ENCODE measurements at places on chromosomes 4 and X.

DNA sequence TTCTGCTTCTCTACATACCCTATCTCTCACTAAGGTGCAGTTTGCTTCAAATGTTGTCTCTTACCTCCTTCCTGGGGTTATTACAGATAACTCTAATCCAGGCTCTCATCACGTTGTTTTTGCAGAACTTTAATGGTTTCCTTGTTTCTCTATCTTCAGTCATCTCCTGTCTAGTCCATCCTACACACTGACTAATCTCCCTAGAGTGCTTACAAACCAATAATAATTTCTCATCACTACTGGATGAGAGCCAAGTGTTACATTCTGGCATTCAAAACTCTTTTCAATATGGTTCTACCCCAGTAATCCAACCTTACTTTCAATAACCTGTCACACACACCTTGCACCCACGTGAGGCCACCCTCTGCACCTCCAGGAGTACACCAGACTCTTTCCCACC lies 86.1 kb downstream of the SYNPO2 start:
- DNase-seq = no peak

- no peak for DNase-seq
These were observed 191.8 kb downstream of the SHROOM3 start for GRCh38 chr4:76626686-76627465.

DNA sequence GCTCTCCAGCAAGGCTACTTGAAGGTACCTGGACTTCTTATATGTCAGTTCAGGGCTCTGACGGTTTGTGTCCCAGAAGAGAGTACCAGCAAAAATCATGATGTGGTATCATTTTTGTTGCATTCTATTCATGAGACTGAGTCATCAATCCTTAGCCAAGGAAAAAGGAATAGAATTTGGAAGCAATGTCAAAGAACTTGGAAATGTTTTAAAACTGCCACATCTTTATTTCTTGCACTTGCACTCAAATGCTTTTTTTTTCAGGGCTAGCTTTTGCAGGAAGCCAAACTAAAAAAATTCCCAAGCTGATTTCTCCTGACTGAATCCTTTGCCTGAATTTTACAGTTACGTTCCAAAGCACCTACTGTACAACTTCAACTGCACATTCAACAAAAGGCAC lies 112.4 kb downstream of the NPFFR2 start:
- no peak for DNase-seq

- DNase-seq = no peak
These were observed 101.7 kb upstream of the SOD3 start for GRCh38 chr4:24693636-24694035.

- no peak for DNase-seq
These were observed 14.8 kb upstream of the MXD4 start for GRCh38 chr4:2276581-2277325.

- DNase-seq = no peak
These were observed 151.7 kb upstream of the RASGEF1B start for GRCh38 chr4:81623434-81623833.

- DNase-seq = no peak
These were observed at the start of gene DCAF4L1 for GRCh38 chr4:41981456-41981855. TSS of gene DCAF4L1 (plus strand) at chr4:41981756. CDS start at chr4:41981793, 37 bp downstream.

- DNase-seq = no peak
These were observed 66.0 kb upstream of the ADRA2C start for GRCh38 chr4:3700223-3700622.

DNA sequence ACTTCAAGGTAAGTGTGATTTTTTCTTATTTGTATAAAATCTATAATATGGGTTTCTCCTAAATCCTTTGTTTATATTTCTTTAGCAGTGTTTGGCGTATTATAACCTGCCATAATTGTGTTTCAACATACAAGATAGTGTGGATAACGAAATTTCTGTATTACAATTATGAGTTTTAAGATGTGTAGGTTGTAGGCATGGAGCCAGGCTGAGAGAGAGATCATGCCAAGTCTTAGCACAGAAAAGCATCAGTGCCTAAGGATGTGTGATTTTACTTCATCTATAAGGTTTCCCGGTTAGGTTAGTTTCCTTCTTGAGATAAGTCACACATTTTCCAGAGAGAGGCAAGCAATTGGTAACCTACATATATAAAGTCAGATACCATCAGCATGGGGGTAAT lies 161.2 kb downstream of the RAPGEF2 start:
- DNase-seq = no peak

GRCh38 chr4:31737419-31737818 lies 1017.2 kb downstream of the PCDH7 start:
- DNase-seq = no peak

- no peak for DNase-seq
These were observed 62.6 kb downstream of the GLRA2 start for GRCh38 chrX:14591976-14592375.

DNA sequence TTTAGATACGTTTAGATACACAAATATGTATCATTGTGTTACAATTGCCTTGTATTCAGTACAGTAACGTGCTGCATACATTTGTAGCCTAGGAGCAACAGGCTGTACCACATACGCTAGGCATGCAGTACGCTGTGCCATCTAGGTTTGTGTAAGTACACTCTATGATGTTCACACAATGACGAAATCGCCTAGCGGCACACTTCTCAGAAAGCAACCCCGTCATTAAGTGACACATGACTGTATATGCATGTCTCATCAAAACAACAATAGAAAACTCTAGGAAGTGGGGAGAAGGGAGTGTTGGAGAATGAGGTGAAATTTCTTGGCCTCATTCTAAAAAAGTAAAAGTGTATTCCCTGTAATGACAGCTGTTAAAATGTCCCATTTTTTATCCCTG lies 32.7 kb downstream of the CCDC149 start:
- no peak for DNase-seq

GRCh38 chr4:12697970-12698369 lies 786.2 kb downstream of the RAB28 start:
- DNase-seq = no peak

DNA sequence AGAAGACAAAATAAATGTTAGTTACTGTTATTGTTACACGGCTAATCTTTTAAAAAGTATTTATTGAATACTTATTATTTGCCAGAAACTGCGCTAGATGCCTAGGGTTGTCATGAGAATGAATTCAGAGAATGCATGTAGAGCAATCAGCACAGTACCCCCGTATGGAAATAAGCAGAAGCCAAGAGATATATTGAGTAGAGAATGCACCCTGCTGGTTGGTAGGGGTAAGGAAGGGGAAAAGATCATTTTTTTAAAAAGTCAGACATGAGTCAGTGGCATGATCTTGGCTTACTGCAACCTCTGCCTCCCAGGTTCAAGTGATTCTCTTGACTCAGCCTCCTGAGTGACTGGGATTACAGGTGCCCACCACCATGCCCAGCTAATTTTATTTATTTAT lies 13.1 kb upstream of the DRP2 start:
- no peak for DNase-seq

DNA sequence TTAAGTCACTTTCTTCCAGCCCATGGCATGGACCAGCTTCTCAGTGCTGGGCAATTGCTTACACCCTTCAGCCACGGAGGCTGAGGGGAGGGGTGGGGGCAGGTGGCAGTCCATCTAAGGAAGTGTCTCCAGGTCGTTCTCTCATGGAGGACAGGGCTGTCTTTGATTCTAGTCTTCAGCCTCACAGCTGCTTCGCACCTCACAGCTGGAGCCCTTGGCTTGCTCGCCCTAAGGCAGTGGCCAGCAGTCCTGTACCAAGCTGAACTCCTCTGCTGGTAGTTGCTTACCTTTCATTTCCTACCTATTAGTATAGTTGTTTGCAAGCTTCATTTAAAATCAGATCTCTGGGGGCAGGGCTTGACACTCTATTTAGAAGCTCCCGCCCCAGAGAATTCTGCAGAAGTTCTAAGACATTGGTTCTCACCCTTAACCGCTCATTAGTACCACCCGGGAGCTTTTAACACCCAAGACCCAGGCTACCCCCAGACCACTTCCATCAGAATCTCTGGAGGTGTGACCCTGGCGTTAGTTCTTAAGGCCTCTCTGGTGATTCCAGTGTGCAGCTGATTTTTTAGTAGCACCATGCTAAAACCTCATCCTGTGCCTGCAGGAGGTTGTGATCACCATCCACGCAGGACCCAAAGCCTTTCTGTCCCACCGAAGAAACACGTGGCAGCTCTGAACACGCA lies 386.8 kb downstream of the UNC5C start:
- no peak for DNase-seq

- DNase-seq = no peak
These were observed 30.2 kb upstream of the SEPSECS start for GRCh38 chr4:25190407-25190806.

DNA sequence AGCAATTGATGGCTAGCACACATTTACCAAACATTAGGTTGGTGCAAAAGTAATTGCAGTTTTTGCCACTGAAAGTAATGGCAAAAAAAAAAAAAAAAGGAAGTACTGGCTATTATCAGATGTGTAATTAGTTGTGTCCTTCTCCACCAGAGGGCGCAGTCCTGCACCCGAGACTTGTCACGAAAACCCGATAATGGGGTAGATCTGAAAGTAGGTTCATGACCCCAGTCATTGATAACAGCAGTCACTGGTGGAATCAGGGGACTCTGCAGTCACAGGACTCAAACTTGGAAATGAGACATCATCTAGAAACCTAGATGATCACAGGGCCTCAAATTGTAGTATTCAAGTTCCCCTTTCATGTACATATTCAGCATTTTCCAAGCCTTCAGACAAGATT lies 13.1 kb upstream of the ACOT9 start:
- DNase-seq = no peak

GRCh38 chr4:8351931-8352367 lies 82.4 kb downstream of the HTRA3 start:
- no peak for DNase-seq

- no peak for DNase-seq
These were observed 90.4 kb downstream of the GPAT3 start for GRCh38 chr4:83626245-83626836.

- DNase-seq = no peak
These were observed 207.1 kb downstream of the PPP3CA start for GRCh38 chr4:101140228-101140627.

- DNase-seq = no peak
These were observed 83.6 kb upstream of the TTC29 start for GRCh38 chr4:147029296-147029695.

GRCh38 chr4:161949946-161950725 lies 213.7 kb downstream of the FSTL5 start:
- no peak for DNase-seq

GRCh38 chr4:182872886-182873285 lies 44.3 kb downstream of the DCTD start:
- DNase-seq = no peak

DNA sequence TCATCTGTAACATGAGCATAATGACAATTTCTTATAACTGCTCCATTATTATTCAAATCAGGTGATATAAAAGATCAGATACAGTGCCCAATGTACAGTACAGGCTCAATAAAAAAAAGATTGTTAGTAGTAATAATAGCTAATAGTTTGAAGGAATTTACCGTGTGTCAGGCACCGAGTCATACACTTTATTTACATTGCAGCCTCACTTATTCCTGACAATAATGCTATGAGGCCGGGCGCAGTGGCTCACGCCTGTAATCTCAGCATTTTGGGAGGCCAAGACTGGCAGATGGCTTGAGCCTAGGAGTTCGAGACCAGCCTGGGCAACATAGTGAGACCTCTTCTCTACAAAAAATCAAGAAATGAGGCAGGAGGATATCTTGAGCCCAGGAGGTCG lies 10.1 kb upstream of the MAP7D3 start:
- DNase-seq = no peak

GRCh38 chr4:87863486-87863885 lies 30.7 kb downstream of the MEPE start:
- DNase-seq = no peak

DNA sequence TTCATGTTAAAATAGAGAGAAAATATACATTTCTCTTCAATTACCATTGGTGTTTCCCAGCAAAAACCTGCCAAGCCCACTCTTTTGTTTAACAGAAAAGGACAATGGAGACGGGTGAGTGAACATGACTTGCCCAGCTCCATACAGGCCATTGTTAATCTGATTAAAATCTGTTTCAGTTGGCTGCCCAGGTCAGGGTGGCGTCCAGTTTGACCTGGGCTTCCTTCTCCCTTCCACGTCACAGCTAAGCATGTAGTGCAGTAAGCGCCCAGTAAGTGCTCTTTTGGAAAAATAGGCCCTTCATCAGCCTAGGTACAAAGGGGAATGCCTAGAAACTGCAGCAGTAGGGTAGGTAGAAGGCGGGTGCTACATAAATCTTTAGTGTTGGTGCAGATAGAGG lies 1.5 kb upstream of the PORCN start:
- no peak for DNase-seq

DNA sequence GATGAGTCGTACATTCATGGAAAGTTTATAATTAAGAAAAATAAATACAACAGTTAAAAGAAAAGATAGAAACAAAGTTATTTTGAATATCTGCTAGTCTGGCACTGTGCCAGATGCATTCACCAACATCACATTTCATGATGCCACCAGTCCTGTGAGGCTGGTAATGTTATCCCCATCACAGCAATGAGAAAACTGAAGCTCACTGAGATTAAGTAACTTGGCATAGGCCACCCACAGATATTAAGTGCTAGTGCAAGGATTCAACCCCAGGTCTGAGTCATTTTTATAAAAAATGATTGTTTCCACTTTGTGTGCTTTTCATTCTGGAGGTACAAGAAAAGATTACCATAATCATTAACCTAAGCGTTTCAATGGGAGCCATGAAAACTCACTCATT lies 65.0 kb upstream of the IL15 start:
- DNase-seq = no peak

- DNase-seq = no peak
These were observed 64.6 kb upstream of the ENPP6 start for GRCh38 chr4:184282251-184282713.

- no peak for DNase-seq
These were observed 13.8 kb downstream of the RNF4 start for GRCh38 chr4:2482693-2483092.

DNA sequence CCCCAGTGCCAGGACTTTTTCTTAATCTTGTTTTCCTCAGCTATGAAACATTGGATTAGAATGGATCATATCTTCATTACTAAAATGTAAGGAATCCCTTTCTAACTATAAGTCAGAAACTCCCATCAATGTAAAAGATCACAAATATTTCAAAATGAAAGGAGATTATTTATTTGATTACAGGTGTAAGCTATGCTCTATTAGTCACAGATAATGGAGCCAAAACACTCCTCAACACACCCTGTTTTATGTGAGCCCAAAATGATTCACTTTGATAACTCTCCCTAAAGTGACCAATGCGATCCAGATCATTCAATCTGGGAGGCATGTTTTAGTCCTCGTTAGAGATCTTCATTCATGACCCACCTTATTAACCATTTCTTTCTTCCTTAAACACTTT lies 566.7 kb upstream of the TENM3 start:
- no peak for DNase-seq

- no peak for DNase-seq
These were observed 128.9 kb downstream of the RBM47 start for GRCh38 chr4:40500781-40501180.

- DNase-seq = no peak
These were observed 16.2 kb upstream of the WDR19 start for GRCh38 chr4:39166177-39166576.

DNA sequence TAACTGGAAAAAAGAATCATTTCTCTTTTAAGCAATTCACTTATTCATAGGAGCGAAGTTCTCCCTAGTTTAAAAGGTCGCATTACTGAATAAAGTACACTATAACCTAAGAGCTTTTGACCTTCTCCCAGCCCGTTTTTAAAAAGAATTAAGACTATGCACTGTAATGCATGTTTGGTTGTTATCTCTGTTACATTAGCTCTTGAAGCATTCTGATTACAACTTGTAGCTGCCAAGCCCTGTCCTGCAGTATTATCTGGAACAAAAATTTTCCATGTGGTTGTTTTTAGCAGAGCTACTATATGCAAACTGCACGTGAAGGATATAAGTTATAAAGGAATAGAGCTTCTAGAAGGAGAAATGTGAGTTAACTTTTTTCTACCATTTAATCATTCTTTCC lies 8.1 kb downstream of the GAB1 start:
- no peak for DNase-seq
